Epithelial cell of esophagus (primary cell): ENCODE measurements at places on chromosomes 1 and 21.
A peak's percentile ranks its signal among the peaks of the same experiment; 100 is the strongest.

GRCh38 chr1:32719681-32720275 is 17.2 kb upstream of the SYNC start:
- no peak for DNase-seq

GRCh38 chr21:38325731-38326420 is 69.1 kb downstream of the KCNJ15 start:
- no peak for DNase-seq

DNA sequence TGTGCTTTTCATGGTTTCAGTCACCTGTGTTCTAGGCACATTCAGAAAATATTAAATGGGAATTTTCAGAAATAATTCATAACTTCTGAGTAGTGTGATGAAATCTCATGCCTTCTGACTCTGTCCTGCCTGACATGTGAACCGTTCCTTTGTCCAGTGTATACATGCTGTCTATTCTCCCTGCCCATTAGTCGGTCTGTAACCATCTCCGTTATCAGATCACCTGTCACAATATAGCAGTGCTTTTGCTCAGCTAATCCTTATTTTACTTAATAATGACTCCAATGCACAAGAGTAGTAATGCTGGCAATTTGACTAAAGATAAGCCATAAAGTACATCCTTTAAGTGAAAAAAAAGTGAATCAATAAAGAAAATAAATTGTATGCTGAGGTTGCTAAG is 597.5 kb downstream of the BRINP3 start:
- no peak for DNase-seq

- DNase-seq: peak; percentile 57
Measured at GRCh38 chr1:111733183-111733991, 5.8 kb downstream of the INKA2 start.

DNA sequence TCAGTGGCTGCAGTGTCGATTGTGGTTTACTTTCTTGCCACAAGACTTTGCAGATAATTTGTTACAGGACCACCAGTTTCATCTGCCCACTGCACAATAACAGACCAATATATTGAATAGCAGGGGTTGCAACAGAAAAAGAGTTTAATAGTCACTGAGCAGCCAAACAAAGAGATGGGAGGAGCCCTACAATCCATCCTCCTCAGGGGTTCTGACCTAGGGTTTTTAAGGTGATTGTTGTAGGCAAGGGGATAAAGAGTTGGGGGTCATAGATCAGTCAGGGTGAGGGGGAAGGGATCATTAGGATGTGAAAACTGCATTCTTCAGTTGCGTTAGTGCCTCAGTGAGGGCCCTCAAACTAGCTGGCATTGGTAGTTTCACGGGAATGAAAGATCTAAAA is 110.7 kb upstream of the OLFM3 start:
- no peak for DNase-seq

DNA sequence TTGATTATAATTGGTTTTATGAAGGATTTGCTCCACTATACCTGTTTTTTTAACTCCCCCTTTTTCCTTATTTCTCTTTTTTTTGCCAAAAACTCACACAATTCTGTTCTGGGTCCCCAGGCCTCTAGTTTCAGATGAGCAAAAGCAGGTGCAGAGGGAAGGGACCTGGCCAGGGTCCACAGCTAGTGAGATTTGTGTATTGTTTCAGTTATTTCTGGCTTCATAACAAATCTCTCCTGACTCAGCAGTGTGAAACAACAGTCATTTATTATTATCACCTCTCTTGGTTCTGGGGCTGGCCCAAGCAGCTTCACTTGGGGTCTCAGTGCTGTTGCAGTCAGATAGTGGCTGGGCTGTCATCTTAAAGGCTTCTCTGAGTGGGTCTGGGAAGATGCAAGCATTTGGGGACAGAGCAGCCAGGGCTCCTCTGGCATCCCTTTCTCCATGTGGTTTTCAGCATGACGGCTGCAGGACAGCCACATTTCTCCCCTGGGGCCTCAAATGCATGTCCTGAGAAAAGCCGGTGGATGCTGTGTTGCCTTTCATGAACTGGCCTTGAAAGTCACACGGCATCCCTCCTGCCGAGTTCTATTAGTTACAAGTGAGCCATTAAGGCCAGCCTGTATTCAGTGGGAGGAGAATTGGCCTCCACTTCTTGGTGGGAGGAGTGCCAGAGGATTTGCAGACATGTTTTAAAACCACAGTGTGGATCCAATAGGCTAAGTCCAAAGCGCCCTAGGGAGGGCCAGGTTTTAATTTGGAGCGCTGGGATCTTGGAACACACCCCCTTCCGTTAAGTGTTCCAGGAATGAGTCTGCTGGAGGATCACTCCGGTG is 137.1 kb downstream of the CAMTA1 start:
- DNase-seq: peak; percentile 31

DNA sequence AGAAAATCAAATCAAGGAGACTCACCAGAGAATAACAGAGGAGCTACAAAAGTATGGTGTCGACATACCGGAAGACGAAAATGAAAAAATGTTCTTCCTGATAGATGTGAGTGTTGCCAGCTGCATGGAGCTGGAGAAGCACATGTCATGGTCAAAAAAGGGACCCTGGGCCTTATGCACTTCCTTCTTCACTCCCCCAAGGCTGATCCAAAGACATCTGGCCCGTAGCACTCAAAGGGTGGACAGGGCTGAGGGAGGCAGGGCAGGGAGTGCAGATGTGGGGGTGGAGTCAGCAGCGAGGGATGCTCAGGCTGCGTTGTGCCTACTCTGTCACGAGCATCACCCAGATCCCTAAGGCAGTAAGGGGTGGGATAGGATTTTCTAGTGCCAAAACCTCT is 19.4 kb downstream of the MX1 start:
- DNase-seq: no peak

GRCh38 chr21:40164905-40165772 is 297.9 kb downstream of the PCP4 start:
- no peak for DNase-seq

GRCh38 chr1:62068416-62068843 is 126.2 kb upstream of the L1TD1 start:
- no peak for DNase-seq

GRCh38 chr21:33478935-33479678 is 667 bp downstream of the TMEM50B start:
- DNase-seq: peak; percentile 23
